SK-N-SH (cell line): ENCODE measurements at places on chromosomes 16 and 17. TPM values are rescaled to one million over a fixed set of nuclear protein-coding genes. Genes with fewer than 3 reads are reported as not detected.

DNA sequence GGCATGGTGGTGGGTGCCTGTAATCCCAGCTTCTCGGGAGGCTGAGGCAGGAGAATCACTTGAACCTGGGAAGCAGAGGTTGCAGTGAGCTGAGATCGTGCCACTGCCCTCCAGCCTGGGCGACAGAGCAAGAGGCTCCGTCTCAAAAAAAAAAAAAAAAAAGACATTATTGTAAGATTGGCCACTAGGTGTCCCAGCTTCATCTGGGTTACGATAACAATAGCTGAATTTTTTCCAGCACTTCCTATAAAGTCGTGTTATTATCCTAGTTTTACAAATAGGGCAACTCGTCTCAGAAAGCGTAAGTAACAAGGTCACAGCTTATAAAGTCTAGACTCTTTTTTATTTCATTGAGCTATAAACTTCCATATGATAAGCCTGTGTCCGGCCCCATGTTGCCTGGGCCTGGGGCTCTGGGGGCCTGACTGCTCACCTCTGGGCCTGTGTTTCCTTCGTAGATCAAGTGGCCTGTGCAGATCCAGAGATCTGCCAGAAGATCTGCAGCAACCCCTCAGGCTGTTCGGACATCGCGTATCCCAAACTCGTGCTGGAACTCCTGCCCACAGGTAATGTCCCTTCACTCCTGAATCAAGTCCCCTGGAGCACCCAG is 60.5 kb downstream of the SLC5A11 start:
- DNase-seq = no peak

GRCh38 chr16:88333848-88334777 is 48.6 kb upstream of the ZNF469 start:
- DNase-seq = no peak

DNA sequence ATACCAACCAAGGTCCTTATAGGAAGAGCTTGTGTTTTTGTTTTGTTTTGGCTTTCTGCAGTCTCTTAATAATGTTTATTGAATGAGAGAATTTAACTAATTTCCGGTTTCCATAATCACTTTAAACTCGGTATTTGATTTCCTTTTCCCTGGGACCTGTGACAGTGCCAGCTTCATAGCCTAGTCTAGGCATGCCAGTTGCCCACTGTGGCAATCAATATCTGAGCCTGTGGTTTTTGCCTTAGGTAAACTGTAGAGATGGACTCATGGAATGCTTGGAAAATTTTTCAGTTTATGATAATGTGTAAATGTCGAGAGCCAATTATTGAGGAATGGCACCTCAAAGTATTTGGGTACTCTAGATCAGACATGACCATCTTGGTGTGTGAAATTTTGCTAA is 78.2 kb downstream of the FTO start:
- DNase-seq = no peak

Gene SRCIN1
- 0.45 and 1.0 TPM in 2 replicates for polyA plus RNA-seq

Gene C17orf58
- polyA plus RNA-seq = 21.2 and 22.9 TPM in 2 replicates

Gene C17orf78
- not detected in 2 replicates for polyA plus RNA-seq

Gene GALNS
- 13.8 and 16.5 TPM in 2 replicates for polyA plus RNA-seq
